ENCODE measurements at places on chromosomes 13 and 19.

DNA sequence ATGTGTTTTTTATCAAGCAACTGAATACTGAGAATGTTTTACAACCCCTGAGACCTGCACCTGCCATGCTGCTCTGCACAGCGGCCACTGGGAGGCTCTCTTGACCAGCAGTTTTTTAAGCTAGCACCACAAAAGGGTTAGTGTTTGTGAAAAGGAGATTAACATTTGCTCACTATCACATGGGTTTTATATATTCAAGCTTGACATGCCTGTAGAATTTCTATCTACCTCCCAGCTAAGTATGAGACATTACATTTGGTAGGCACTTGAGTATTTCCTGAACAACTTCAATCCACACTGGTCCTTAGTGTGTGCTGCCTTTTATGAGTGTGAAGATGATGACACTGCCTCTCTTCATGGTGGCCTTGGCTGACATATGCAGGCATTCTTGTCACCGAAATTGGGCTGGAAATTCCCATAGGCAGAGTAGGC lies 1238.9 kb downstream of the UQCRFS1 start:
- DNase-seq: no peak

DNA sequence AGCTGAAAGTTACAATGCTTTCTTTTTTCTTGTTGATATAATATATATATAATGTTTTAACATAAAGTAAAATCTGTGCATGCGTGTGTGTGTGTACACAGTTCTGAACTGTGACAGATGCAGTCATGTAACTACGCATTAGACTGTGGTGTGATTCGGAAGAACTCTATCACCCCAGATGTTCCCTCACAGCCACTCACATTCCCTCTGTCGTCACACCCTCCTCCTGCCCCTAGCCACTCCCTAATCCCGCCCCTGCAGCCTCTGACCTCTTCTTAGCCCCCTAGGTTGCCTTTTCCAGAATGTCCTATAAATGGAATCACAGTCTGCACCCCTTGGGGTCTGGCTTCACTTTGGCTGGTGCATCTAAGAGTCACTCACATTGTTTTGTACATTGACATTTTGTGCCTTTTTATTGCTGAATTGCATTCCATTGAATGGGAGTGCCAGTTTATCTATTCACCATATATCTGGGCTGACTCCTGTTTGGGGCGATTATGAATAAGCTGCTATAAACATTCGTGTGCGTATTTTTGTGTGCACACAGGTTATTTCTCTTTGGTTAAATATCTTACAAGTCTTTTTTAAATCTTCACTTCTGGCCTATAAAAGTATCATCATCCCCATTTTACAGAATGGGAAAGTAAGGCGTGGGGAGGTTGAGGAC lies 20.4 kb downstream of the DHRS12 start:
- no peak for DNase-seq

DNA sequence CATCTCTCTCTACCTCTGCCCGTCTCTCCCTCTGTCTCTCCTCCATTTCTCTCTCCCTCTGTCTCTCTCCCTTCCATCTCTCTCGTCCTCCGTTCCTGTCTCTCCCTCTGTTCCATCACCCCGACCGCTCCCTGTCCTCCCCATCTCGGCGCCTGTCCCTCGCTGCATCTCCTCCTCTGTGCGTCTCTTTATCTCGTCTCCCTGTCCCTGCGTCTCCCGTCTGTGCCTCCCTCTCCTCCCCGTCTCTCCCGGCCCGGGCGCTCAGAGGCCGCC lies 4.6 kb downstream of the GRIN2D start:
- no peak for DNase-seq

DNA sequence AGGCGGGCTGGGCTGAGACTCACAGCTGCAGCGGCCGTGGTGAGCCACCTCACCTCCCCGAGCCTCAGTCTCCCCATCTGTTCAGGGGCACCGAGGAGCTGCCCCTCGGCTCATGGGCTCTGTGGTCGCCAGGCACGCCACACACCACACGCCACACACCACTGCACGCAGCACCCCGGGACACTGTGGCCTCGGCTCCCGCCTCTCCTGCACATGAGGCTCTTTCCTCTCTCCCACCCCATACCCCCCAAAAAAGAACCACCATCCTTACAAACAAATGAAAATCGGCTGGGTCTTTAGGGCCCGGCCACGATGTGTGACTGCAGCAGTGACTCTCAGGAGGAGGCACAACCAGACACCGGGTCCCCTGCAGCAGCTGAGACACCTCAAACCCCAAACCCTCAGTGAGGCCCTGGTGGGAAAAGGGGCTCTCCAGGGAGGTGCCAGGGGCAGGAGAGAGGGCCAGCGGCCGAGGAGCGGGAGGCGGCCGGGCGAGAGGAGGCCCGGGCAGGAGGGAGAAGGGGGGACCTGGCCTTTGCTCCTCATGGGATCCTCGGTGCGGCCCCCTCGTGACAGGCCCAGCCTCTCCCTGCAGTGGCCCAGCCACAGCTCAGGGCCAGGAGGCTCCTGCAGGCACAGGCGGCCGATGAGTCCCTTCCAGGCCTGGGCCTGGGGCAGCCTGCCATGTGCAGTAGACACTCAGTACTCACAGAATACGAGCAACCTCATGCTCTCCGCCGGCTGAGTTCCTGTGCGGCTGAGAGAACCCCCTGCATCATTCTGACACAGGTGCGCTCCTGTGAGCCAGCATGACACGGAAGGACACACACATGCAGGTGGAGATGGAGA lies 66.3 kb downstream of the RASA3 start:
- no peak for DNase-seq

GRCh38 chr19:46381756-46382345 lies 31.5 kb downstream of the CCDC8 start:
- DNase-seq: no peak

DNA sequence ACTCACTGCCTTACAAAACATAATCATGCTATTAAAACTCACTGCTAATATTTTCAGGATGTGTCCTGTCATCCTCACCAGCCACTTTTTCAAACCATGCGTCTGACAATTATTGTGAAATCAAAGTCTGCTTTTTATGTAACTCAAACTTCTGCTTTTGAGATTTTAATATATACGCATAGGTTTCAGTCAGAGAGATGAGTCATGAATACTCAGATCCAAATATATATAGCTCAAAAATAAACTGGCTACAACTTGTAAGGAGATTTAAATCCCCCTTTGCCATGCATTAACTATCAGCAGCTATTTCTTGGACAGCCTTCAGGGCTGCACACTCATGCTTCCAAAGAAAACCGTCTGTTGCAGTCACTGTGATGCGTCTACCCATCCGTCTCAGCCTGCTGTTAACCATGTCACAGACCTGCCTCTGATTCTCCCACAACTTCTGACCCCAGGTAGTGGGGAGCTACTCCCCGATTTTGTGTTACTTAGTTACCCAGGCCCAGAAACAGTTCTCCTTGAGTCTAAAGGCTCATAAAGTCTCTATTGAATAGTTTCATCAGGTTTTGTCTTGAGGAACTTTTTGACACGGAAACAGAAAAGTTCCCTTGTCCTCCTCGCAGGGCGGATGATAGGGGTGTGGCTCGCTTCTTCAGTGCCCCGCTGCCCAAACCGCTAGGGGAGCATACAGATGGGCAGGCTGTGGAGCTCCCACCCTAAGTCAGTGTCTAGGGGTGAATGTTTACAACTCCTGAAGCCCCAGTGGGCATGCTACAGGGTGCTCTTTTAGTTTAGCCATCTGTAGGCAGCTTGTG lies 33.8 kb upstream of the SGCG start:
- DNase-seq: no peak

DNA sequence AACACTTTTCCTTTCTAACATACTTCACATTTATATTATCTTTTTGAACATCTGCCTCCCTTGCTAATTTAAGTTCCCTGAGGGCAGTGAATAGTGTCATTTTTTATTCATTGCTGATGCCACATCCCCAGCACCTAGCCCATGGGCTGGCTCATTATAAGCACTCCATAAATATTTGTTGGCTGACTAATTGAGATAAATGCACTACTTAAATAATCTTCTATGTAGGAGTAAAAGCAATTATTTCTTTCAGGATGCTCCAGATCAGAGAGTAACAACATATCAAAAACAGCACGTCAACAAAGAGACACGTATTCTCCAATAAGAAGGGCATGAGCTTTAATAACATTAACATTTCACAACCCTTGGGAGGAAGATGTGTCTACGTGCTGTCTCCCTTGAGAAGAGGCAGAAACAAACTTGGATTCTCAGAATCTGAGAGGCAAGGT lies 228.2 kb downstream of the LHFPL6 start:
- DNase-seq: no peak

DNA sequence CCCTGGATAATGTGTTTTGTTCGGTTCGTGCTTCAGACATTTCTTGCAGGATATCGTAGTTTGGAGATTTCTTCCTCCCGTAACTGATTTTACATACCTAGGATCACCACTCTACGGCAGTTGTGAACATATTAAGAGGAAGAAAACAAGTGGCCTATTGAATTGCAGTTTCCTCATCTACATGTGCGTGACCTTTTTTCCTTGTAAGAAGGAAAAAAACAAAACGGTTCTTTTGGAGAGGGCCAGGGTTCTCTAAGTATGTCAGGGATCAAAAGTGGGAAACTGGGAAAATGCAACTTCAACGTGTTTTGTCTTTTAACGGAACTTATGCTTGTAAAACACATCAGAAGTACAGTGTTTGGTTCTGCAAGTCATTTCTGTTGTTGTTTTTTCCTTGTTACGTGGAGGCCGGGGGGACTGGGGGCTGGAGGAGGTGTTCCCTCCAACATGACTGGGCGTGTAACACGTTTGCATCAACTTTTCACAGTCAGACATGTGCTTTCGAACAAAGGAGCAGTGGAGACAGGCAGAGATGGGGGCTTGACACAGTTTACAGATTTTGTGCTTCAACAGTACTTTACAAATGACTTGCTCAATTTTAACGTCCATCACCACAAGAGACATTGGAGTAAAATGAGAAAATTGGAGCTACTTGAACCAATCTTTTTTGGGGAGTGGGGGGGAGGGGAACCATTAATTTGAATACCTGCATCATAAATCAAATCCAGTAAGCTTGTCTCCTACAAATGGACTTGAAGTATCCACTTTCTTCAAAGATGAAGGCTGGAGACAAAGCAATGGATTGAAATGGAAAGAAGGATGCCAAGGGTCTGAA lies 3.8 kb downstream of the ZC3H4 start:
- no peak for DNase-seq

GRCh38 chr13:44417876-44418275 lies 44.3 kb downstream of the SERP2 start:
- no peak for DNase-seq

GRCh38 chr13:101415358-101416174 lies 742 bp downstream of the NALCN start:
- no peak for DNase-seq

DNA sequence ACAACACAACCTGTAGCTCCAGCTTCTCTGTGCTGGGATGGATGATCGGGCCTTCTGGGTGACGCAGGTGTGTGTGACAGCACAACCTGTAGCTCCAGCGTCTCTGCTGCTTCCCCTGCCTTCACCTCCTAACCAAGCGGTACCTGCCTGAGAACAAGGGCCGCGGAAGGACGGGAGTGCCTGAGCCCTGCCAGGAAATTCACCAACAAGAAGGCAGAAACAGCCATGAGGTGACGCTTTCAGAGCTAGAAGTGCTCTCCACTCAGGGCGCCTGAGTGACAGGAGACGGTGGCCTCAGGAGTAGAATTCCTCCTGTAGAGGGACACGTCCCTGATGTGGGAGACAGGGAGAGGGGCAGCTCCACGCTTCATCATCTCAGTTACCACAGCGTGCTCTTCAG lies 17.4 kb downstream of the ZNF331 start:
- DNase-seq: no peak

DNA sequence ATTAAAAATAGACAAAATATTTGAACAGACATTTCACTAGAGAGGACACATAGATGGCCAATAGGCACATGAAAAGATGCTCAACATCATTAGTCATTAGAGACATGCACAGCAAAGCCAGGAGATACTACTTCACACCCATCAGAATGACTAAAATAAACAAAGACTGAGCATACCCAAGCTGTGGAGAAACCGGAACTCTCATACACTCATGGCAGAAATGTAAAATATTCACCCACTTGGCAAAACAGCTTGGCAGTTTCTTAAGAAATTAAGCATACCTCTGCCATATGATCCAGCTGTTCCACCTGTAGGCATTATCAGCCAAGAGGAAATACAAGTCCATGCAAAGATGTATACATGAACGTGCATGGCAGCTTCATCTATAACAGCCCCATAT lies 213.4 kb downstream of the TSHZ3 start:
- no peak for DNase-seq

DNA sequence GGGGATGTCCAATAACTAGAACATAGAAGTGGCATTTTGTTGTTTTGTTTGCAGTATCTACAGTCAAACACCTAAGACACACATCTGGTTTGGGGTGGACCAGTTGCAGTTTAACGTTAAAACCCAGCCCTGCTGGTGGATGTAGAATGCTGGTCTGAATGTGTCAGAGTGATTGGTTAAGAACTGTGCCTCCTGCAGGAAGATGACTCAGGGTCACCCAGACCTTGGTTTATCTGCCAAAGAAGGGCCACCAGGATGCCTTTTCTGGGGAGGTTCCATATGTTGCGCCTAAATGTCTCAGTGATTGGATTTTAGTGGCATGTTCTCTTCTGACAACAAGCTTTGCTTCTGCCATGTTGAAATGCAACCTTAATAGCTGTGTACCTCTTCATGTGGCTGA lies 23.1 kb downstream of the ZNF536 start:
- no peak for DNase-seq

DNA sequence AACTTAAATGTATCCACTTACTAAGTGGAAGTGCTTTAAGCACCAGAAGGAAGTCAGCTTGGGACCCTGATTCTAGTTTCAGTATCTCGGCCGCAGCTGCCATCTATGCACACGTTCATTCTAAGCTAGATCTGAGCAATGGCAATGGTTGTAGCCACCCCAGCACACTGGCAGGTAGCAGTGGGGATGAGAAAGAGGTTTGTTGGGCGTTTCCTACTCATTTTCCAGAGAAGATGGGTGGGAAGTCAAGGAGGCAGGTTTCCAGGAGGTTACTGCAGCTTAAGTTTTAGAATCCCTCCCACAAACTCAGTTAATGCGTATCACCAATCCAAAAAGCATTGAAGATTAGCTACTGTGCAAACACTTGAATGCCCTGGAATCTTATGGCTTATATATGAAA lies 114.2 kb upstream of the TSC22D1 start:
- DNase-seq: no peak

DNA sequence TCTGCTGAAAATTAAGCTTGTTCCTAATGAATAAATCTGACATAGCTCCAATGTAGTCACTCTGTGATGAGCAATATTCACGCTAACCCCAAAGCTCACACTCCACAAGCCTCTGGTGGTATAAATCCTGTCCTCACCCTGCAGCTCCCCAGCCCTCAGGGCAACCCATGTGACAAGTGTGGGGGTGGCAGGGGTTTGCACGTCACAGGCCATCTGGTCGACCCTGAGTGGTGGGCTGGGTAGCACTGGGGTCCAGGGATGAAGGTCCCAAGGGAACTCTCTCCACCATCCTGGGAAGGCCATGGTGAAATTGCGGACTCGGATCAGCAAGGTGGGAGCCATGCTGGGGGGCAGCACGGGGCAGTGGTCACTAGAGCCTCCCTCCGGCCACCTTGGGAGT lies 100.0 kb upstream of the SOX1 start:
- DNase-seq: no peak

DNA sequence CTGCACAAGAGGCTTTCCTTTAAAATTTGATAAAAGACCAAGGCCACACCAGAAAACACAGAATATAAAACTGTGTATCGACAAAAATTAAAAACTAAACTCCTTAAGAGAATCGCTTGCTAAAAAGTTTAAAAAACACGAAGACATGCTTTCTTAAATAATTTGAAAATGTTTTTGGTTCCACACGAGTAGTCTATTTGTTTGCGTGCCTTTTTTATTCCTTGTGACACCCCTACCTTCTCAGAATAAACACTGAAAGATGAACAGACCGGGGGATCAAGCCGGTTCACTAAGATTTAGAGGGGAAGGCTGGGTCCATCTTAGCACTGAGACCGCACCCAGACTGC lies 256.4 kb upstream of the STARD13 start:
- DNase-seq: no peak
